ENCODE measurements at places on chromosomes 6 and 20.

DNA sequence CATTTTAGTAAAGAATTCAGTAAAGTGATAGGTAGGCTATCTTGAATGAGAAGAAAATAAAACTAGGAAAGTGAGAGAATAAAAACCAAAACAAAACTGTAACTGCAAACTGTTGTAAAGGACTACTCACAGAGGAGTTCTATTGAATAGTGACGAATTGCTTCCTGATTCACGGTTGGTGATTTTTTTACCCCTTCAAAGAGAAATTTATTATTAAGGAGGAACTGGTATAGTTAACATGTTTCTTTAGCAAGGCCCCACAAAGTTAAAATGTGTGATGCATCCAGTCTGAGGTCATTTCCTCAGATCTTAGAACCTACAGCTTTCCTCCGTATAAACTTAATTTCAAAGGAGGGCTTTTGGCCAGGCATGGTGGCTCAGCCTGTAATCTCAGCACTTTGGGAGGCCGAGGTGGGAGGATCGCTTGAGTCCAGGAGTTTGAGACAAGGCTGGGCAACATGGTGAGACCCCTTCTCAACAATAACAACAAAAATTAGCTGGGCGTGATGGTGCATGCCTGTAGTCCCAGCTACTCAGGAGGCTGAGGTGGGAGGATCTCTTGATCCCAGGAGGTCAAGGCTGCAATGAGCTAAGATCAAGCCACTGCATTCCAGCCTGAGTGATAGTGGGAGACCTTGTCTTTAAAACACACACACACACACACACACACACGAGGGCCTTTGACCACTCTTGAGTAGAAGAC is 8.3 kb downstream of the PRDM1 start:
- no peak for DNase-seq

GRCh38 chr6:66796987-66797386 is 1090.0 kb upstream of the EYS start:
- no peak for DNase-seq

- DNase-seq, result no peak
Measured at GRCh38 chr6:106520711-106521401, 108.4 kb downstream of the RTN4IP1 start.

DNA sequence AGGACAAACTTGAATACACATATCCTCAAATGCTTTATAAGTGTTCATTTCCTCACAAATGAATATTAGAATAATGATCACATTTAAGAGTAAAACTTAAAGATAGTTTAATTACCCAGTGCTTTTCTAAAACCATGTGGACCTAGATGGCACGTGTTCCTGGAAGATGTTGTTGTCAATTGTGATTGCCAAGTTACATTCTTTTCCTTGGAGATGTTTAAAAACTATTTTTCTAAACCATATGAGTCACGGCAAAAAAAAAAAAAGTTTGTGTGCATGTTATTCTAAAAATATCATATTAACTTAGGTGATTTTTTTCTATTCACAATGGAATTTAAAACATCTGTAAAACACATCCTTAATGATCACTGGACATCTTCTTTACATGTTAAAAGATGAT is 51.1 kb downstream of the RCAN2 start:
- no peak for DNase-seq

GRCh38 chr6:163243083-163243482 is 171.4 kb upstream of the QKI start:
- DNase-seq, result peak; percentile 81

All from head of caudate nucleus (tissue), 42 donors.